GDM1 (cell line): ENCODE measurements at places on chromosomes 6 and 20.

DNA sequence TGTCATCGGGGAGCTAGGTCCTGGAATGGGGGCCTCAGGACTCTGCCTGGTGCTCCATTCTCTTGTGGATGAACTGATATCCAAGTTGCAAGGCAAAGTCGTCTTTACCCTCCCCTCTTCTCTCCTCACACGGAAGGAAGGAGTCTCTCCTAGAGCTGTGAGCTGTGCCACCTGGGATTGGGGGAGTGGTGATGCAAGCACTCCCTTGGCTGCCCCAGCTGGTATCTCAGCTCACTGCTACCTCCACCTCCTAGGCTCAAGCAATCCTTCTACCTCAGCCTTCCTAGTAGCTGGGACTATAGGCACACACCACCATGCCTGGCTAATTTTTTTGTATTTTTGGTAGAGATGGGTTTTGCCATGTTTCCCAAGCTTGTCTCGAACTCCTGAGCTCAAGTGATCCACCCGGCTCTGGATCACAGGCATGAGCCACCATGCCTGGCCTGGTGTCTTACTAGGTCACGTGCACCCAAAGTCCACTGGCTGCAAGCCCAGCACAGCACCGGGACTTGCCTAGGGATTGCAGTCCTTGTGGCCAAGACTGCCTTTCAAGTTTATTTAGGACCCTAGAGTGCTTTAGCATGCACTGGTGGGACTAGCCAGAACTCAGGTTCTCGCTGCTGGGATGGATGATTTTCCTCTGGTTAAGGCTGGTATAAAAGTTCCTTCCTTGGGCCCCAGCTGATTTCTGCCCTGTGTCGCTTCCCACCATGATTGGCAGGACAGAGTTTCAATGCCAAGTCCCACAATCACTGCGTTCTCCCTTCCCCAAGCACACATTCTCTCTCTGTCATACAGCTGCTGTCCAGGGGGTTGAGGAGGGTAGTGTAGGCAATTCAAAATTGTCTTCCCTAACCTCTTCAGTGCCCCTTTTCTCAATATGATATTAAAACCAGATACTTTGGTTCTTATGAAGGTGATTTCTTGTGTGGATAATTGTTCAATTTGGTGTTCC, 33.5 kb downstream of the SMAP1 start:
- no peak for DNase-seq

DNA sequence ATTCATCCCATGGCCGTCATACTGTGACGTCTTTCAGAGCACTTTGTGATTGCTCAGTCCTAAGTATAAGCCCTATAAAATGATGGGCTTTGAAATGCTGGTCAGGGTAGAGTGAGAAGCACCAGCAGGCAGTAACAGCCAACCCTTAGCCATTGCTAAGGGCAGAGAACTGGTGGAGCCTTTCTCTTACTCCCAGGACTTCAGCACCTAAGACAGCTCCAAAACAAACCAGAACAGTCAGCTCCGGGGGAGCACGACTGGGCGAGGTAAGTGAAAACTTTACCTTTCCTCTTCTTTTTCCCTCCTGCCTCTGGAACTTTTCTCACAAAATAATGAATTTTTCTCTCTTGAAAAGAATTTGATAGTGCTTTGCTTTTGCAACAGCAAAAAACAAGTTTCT, at the start of gene VIP:
TSS of gene VIP (plus strand) at position 104 of the 400 bp plus-strand sequence. CDS start 1,381 bp downstream, outside the sequence.
- no peak for DNase-seq

DNA sequence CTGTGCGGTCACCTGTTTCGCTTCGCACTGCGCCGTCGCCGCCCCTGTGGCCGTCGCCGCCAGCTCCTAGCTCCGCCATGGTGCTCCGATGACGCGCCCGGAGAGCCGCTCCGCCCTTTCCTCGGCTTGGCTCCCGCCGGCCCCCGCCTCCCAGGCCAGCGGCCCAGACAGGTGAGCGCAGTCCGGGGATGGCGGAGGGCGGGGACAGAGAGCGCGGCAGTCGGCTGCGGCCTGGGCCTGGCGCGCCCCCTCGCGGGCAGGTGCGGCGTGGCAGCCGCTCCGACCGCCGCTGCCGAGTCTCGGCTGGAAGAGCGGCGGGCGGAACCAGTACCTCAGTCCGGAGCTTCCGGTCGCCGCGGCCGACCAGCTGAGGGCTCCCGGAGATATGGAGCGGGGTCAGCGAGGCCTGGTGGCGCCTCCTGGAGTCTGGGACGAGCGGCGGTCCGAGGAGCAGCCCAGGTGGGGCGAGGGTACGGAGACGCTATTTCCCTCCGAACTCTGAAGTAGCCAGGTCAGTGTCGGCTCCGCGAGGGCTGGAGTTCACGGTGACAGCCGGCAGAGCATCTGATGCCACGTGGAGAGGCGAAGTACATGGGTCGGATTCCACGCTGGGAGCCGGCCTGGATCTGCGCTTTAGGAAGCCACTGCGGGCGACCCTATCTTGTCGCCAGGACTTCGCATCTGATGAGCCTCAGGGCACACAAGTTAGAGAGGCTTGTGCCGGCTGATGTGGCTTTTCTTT, at the start of gene MAP7:
TSS of gene MAP7 (minus strand) at position 93 of the 742 bp plus-strand sequence. CDS start at position 79, 14 bp downstream.
- no peak for DNase-seq

- no peak for DNase-seq
Measured at GRCh38 chr6:35776364-35777215, at the start of gene CLPSL2. CLPSL2 (plus strand) TSS chr6:35776598; CDS start chr6:35776619, 21 bp downstream.

GRCh38 chr6:164072240-164072666, 657.7 kb downstream of the QKI start:
- DNase-seq: no peak

DNA sequence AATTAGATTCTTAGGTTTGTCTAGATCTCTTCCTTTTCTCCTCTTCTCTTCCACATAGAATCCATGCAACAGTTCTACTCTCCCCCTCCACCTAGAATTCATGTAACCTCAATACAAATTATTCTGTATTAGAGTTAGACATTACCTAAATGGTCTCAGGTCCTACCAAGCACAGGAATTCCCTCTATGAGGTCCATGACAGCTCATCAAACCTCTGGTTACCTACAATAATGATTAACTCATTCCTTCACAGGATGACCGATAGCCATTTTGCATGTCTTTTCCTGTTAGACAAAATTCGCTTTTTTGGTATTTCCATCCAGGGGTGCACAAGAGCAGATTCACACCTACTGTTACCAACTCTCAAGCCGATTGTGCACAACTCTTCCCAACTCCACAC, 27.4 kb upstream of the BMP2 start:
- DNase-seq: no peak

- DNase-seq: no peak
Measured at GRCh38 chr20:43976547-43976946, 61.9 kb downstream of the TOX2 start.

GRCh38 chr6:109222848-109223247, 127.5 kb downstream of the CEP57L1 start:
- DNase-seq: no peak

DNA sequence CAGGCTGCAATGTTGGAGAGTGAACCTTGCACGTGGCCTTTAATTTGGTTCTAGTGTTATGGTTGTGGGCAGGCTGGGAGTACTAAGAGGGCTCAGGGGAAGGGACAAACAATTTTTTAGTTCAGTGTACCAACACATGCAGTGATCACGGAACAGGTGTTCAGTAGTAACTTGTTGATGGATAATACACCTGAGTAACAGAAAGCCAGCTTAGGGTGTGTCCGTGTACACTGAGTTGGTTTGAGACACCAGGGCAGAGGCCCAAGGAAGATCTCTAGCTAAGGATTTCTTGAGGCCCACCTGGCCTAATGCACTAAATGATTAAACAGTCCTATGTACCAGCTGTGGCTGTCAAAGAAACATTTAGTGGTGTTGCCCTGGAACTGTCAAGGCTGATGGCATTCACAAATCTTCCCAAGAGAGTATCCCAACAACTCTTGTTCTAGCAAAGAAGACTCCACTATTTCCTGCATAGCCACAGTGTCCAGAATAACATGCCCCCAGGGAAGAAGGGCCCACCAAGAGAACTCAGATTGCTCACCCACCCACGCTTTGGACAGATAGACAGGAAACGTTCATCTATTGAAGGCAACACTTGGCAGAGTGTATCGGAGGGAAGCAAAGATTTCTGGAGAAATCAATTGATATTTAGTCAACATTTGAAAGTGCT, 60.0 kb downstream of the CD83 start:
- no peak for DNase-seq
